ENCODE measurements at places on chromosomes 4 and X.

- DNase-seq, result no peak
Observed at GRCh38 chr4:151097759-151098158, 1.7 kb upstream of the RPS3A start.

- no peak for DNase-seq
Observed at GRCh38 chr4:15689540-15689939, 7.9 kb downstream of the FAM200B start.

GRCh38 chr4:109649872-109650271 is 53.4 kb downstream of the CASP6 start:
- no peak for DNase-seq

- no peak for DNase-seq
Observed at GRCh38 chrX:11458170-11458569, 165.0 kb downstream of the AMELX start.

- DNase-seq, result no peak
Observed at GRCh38 chr4:166941629-166942028, 292.7 kb downstream of the SPOCK3 start.
